ENCODE measurements at places on chromosomes 4 and X. TPM values are rescaled to one million over a fixed set of nuclear protein-coding genes. Genes with fewer than 3 reads are reported as not detected.

Gene CENPVL3
- 2.1 TPM for total RNA-seq

Gene IL1RAPL1
- total RNA-seq: 0.18 TPM

Gene MAML3
- total RNA-seq: 31.0 TPM

Gene OTC
- not detected for total RNA-seq

Gene GRPR
- total RNA-seq: 0.54 TPM

Gene FGG
- not detected for total RNA-seq

Gene CXCL1
- total RNA-seq: 1.7 TPM

Gene ANXA3
- total RNA-seq: 30.4 TPM

Gene ZBTB33
- 21.0 TPM for total RNA-seq

Gene EFHC2
- 0.41 TPM for total RNA-seq
